ENCODE measurements at places on chromosomes 12 and 14. TPM values are rescaled to one million over a fixed set of nuclear protein-coding genes. Genes with fewer than 3 reads are reported as not detected.

The RASAL1 gene
- 8.7 TPM for polyA plus RNA-seq

The ACOT4 gene
- polyA plus RNA-seq = 4.2 TPM

The METTL17 gene
- 87.2 TPM for polyA plus RNA-seq

The WNT1 gene
- polyA plus RNA-seq = not detected

The REC8 gene
- polyA plus RNA-seq = 85.6 TPM

The KITLG gene
- polyA plus RNA-seq = 27.5 TPM

The RASSF9 gene
- 11.8 TPM for polyA plus RNA-seq

The TBC1D30 gene
- polyA plus RNA-seq = 7.4 TPM

The PLEKHH1 gene
- 84.5 TPM for polyA plus RNA-seq

The TGFB3 gene
- 11.4 TPM for polyA plus RNA-seq

GRCh38 chr12:129234209-129234608 lies 380.9 kb downstream of the GLT1D1 start:
- DNase-seq = no peak

GRCh38 chr14:74853581-74853980 lies 22.4 kb downstream of the PROX2 start:
- DNase-seq = no peak

DNA sequence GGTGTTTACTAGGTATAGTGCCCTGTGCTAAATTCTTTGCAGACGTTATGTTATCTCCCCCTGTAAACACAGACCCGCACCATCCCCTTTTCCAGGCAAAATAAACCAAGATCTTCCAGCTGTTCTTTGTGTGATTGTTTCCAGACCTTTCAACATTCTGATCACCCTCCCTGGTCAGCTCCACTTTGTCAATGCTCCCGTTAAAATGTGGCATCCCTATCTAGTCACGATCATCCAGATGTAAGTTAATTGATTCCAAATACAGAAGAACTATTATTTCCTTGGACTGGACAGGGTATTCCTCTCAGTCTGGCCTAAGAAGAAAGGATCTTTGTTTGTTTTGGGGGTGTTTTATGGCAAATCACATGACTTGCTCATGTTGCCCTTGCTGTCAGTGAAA lies 127.6 kb upstream of the ARID2 start:
- DNase-seq = no peak

GRCh38 chr14:59849411-59850130 lies 21.0 kb downstream of the RTN1 start:
- no peak for DNase-seq

- DNase-seq = no peak
Measured at GRCh38 chr12:128534906-128535305, 267.9 kb downstream of the TMEM132C start.

DNA sequence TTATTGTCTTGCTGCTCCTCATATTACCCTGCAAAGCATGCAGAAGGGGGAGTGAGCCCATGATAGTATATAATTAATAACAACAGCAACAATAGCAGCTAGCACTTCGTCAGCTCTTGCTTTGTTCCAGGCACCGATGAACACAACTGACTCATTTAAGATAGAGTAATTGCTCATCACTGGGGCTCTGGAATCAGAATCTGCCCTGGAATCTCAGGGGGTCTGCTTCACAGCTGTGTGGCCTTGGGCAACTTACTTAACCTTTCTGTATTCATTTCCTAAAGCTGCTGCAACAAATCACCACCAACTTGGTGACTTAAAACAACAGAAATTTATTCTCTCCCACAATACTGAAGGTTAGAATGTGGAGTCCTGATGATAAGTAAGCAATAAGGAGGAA lies 55.0 kb upstream of the PSMC1 start:
- no peak for DNase-seq

DNA sequence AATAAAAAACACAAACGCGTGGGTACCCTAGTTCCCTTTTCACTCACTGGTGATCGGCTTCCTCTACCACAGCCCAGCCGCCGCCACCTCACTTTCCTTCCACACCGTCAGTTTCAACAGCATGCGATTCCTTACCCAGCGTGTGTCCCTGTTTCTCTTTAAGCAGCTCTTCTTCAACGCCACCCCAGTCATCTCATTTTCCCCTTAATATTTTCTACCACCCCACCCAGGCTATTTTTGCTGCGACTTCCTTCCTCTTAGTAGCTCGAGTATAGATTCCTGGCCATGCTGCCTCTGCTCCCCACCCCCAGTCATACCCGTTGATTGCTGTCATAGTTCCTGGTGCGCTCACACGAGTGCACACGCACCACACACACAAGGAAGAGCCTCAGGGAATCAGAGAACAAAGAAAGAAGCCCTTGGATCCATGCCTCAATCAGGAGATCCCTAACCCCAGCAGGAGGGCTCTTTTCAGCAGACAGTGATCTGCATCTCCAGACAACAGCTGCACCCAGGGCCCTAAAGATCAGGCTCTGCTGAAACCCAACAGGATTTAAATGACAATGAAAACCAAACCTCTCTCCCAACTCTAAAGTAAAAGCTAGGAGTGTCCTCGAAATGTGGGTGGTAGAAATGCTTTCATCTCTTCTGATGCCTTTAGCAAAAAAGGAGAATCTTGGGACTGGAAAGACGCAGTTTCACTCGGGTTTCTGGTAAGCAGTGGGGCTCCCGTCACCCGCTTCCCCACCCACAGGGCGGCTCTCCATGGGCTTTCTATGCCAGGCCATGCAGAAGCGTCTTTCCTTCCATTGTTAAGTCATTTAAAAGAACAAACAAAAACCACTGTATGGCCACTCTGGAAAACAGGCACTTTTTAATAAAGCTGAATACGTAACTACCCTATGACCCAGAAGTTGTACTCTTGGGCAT lies 23.8 kb downstream of the VPS37B start:
- no peak for DNase-seq

DNA sequence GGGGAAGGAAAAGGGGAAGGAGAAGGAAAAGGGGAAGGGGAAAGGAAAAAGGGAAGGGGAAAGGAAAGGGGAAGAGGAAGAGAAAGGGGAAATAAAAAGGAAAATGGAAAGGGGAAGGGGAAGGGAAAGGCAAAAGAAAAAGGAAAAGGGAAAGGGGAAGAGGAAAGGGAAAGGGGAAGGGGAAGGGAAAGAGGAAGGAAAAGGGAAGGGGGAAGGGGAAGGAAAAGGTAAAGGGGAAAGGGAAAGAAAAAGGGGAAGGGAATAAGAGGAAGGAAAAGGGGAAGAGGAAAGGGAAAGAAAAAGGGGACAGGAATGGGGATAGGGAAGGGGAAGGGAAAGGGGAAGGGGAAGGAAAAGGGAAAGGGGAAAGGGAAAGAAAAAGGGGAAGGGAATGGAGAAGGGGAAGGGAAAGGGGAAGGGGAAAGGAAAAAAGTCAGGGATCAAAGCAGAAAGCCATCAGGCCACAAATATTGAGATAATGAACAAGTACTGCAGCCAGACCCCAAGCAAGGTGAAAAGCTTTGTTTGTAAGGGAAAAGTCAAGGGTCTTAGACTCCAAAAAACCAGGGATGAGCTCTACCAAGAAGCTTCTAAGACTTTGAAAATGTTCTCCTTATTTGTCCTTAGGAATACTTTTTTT lies 20.0 kb downstream of the DICER1 start:
- no peak for DNase-seq

DNA sequence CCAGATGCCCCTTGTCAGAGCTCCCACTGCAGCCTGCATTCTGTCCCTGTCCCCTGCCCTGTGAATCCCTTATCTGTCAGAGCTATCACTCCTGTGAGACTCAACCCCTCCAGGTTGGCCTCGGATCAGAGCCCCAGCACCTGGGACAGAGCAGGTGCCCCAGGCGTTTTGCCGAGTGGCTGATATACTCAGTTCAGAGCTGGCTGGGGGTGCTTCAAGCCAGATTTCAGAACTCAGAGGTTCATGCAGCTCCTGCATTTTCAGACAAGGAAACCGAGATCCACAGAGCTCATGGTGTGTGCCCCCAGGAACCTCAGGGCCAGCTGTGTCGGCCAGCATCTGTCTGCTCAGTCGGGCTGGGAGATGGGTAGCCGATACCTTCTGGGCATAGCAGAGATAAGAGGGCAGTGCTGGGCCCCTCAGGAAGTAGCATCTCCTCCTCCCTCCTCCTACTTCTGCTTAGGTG lies 228.0 kb upstream of the RTL1 start:
- no peak for DNase-seq

DNA sequence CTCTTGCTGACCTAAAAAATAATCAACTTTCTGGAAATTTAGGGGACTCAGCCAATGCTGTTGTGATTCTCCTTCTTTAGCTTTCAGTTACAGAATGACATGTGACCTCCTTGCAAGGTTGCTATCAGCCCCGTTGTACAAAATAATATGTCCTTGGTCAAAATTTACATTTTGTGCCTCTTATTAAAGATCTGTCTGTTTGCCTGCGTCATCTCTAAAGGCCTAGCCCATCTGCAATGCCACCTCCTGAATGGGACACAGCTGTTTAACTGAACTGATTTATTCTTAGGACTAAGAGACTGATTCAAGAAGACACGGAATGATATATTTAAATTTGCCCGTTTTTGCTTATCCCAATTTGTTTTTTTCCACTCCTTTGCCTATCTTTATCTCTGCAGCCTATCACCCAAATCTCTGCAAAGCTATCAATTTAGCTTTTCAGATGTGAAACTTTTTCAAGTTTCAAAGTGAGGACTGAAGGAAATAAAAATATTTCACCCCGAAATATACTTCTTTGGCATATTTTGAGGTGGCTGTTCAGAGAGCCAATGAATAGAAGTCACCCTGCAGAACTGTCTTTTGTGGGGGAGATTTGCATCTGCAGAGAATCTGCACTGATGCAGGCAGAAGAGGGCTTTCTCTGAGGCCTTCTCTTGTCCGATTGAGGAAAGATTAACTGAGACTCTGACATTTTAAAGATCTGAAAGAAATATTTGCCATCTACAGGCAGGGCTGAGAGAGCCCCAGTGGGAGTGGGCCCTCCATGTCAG lies 126.0 kb downstream of the VEZT start:
- no peak for DNase-seq

- DNase-seq = no peak
Measured at GRCh38 chr12:45191239-45191638, 24.7 kb upstream of the ANO6 start.

- no peak for DNase-seq
Measured at GRCh38 chr14:97380539-97380941, 583.4 kb downstream of the VRK1 start.

DNA sequence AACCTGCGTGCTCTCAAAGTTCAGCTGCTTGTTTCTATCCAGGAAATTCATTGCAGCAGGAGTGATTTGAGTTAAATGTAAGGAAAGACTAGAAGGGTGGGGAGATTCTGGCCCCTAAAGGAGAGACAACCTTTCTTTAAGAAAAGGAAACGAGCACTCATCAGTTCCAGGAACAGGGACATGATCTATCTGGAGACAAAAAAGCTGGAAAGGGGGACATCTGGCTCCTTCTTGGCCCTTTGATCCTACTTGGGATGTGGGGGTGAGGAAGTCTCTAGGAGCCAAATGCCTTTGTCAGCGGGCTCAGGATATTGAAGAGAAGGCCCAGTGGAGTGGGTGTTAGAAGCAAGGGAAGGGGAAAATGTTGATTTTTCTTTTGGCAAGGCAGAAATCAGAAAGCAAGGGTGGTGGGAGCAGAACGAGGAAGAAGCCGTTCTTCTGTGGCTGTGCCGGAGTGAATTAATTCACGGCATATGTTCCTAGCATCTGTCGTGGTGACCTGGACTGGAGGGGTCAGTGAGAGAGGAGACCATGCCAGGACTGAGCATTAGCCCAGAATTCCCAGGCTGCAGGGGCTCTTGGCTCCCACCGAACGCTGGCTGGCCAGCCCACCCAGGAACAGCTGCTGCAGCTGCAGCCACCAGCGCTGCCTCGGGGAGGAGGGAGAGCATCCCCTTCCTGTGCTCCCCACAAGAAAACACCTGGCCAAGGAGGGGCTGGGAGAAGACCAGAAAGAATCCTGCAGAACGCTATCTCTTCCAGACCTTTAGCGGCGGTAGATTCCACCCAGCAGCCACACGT lies 62.8 kb upstream of the GPATCH2L start:
- no peak for DNase-seq

- DNase-seq = no peak
Measured at GRCh38 chr12:108121320-108121719, 7.8 kb upstream of the WSCD2 start.

- DNase-seq = no peak
Measured at GRCh38 chr14:32596390-32596789, 267.3 kb downstream of the AKAP6 start.

DNA sequence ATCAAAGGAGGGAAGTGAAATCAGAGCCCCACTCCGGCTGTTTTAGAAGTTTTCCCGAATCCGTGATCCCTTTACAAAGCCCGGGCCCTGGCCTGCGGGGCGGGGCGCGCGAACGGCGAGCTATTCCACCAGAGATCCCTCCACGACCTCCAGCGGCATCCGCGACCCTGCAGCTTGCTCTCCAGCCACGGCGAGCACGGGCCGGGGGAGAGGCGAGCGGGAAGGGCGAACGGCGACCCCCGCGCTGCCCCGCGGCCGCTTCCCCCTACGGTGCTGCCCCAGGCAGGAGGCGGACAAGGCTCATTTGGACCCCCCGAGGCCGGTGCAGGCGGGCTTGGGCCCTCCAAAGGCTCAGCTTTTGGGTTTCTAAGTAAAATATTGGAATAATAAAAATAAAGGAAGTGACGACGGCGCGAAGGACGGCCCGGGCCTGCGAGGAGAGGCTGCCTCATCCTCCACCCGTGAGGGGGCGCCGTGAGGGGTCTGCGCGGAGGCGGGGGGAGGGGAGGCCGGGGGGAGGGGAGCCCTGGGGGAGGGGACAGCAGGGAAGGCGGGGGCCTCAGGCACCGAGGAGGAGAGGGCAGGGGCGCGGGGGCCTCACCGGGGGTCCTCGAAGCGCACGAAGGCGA lies 613 bp downstream of the SRSF9 start:
- peak; percentile 42 for DNase-seq

- DNase-seq = no peak
Measured at GRCh38 chr14:104793703-104793959, 1.9 kb downstream of the AKT1 start.

DNA sequence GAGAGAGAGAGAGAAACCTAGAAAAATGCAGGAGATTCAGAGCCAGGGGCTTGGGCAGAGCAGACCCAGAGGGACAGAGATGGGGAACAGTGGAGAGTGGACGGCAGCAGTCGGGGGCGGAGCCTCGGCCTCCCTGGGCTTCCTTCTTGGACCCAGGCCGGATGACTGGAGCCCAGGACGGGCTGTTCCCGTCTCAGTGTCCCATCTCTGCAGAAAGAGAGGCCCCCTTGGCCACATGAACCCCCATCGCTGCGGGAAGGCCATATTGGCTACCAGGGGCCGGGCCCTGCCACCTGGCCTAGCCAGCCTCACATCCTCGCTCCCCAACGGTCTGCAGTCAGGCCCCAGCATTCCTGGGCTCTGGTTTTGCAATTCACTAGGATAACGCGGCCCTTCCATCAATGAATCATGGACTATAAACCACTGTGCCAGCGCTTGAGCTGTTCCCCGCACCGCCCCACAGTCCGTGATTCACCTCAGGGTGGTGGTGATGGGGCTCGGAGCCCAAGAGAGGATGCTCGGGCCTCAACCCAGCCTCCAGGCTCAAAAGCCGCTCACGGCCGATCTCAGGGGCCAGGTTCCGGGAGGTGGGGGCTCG lies 116.5 kb downstream of the RFLNA start:
- DNase-seq = no peak

- no peak for DNase-seq
Measured at GRCh38 chr12:132284071-132284826, 45.1 kb downstream of the GALNT9 start.
